ENCODE measurements at places on chromosomes 13 and 19.

GRCh38 chr19:50311723-50312635, 17.2 kb downstream of the KCNC3 start:
- no peak for DNase-seq

DNA sequence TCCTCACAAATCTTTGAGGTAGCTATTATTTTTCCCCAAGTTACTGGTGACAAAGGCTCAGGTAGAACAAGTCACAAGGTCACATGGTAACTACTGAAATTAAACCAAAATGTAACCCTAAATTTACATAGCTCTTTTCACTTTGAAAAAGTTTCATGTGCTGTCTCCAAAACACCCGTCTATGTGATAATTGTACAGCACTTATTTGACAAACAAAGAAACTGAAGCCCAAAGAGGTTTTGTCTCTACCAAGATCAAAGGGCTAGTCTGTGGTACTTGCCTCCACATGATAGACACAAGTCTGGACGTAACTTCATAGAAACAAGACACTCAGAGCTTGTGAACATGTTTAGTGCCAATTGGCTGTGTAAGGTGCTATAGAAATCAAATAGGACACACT, 108.3 kb downstream of the SACS start:
- no peak for DNase-seq

DNA sequence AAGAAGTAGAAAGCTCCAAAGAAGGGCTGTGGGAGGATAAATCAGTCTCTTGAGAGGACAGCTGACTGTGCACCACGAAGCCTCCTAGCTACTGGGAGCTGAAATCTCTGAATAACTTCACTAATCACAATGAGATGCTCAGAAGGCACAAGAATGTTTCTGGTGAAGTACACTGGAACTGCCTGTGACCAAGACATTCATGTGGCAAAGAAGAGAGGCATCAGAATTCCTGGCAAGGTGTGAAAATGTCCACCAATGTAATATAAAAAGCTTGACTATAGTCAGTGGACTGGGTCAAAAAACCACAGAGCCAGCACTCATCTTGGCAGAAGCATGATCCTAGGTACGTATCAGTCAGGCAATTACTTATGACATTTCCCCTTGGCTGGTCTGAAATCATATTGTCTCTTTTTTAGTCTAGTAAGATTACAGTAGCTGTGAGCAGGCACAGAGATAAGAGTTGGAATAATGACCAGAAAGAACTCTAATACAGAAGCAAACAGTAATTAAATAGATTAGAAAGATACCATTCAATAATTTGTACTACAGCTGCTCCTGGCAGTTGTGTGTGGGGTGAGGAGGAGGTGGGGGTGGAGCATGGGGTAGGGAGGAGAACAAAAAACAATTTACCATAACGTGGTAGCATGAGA, 434.7 kb downstream of the DIAPH3 start:
- no peak for DNase-seq

- no peak for DNase-seq
Observed at GRCh38 chr19:8131517-8131916, 17.9 kb downstream of the FBN3 start.

DNA sequence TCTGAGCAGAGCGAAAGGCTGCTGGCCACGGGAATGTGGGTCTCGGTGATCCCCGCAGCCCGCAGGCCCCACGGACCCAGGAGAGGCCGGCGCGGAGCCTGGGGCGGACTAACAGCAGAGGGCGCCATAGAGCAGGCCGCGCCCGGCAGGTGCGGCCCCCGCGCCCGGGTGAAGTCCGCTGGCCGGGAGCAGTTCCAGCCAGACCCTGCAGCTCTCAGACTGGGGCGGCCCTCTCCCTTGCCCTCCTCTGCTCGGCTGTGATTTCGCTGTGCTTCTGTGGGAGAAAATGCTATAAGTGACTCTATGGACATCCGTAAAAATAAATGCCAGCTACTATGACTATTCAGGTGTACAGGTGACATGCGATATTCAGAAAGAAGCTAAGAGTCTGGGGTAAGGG, 37.7 kb downstream of the GSX1 start:
- DNase-seq: peak; percentile 23

DNA sequence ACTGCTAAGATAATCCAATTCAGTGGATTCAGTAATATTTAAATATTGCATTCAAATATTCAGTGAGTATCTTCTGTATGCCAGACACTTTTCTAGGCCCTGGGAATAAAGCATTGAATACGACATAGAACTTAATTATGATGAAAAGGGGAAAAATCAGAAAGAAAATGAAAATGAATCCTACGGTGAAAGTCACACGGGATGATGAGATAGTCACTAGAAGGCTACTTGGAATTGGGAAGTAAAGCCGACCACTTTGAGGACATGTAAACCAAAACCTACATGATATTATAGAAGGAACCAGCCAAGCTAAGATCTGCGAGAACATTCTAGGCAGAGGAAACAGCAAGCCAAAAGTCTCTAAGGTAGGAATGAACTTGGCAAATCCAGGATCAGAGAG, 10.1 kb downstream of the DPY19L3 start:
- no peak for DNase-seq

GRCh38 chr19:50495020-50495531, 15.9 kb downstream of the JOSD2 start:
- DNase-seq: no peak

- no peak for DNase-seq
Observed at GRCh38 chr19:44684892-44685863, 13.8 kb upstream of the CEACAM16 start.

GRCh38 chr13:98506728-98507230, 70.1 kb downstream of the STK24 start:
- no peak for DNase-seq

- no peak for DNase-seq
Observed at GRCh38 chr19:50818859-50819472, 4.6 kb downstream of the KLK1 start.

GRCh38 chr13:27138457-27139093, 33.0 kb downstream of the USP12 start:
- DNase-seq: no peak

- DNase-seq: no peak
Observed at GRCh38 chr13:80419416-80419815, 78.5 kb upstream of the SPRY2 start.

GRCh38 chr13:53058065-53058679, 29.6 kb downstream of the OLFM4 start:
- no peak for DNase-seq

GRCh38 chr13:73991384-73991783, 142.8 kb downstream of the KLF12 start:
- no peak for DNase-seq

GRCh38 chr13:99896369-99897075, 75.0 kb downstream of the ZIC5 start:
- no peak for DNase-seq

DNA sequence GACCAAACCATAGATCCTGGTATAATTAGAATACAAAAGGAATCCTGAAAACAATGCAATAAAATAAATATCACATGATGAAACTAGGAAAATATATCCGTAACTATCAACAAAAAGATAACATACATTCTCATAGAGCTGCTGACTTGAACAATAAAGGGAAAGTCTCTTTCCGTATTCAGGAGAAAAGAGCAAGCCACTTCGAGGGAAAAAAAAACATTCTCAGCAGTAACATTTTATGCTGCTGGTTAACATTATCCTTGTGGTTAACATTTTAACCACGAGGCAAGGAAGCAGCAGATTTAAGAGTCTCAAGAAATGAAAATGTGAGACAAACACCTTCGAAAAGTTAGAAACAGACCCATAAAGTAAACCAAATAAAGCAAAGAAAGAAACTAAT, 25.8 kb downstream of the NALCN start:
- no peak for DNase-seq

GRCh38 chr19:6531956-6532243, 1.1 kb downstream of the TNFSF9 start:
- no peak for DNase-seq

- DNase-seq: no peak
Observed at GRCh38 chr13:21897161-21897560, 226.3 kb downstream of the FGF9 start.

DNA sequence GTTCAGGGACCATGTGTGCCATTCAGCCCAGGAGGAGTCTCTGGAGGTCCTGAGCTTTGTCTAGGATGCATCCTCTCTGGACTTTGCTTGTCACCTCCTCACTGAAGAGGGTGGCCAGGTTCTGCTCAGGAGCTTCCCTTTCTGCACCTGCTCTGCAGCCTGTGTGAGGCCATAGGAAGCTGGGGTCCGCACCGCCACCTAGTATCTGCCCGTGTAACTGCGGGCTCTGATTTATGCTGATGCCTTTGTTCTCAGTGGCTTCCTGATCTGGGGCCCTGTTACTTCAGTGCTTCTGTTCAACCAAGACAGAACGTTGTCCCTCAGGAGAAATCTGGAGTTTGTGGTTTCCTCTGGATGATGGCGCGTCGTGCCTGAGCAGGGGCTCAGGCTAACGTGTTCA, 15.5 kb downstream of the ZNF610 start:
- DNase-seq: no peak

DNA sequence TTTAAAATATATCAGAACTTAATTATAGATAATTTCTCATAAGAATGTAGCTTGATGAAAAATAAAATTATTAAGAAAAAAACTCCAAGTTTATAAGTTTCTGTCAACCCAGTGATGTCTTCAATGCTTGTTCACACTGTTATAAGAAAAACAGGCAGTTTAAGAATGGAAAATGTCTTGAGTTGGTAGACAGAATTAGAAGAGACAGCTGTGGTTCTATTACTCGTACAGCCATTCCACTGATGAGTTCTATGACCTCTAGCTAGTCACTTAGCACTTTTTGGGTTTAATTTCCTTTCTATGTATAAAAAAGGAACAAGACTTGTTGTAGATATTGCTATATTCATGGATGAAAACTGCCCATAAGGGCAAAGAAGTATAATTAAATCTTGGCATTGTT, 1013.1 kb upstream of the ATXN8OS start:
- DNase-seq: no peak

DNA sequence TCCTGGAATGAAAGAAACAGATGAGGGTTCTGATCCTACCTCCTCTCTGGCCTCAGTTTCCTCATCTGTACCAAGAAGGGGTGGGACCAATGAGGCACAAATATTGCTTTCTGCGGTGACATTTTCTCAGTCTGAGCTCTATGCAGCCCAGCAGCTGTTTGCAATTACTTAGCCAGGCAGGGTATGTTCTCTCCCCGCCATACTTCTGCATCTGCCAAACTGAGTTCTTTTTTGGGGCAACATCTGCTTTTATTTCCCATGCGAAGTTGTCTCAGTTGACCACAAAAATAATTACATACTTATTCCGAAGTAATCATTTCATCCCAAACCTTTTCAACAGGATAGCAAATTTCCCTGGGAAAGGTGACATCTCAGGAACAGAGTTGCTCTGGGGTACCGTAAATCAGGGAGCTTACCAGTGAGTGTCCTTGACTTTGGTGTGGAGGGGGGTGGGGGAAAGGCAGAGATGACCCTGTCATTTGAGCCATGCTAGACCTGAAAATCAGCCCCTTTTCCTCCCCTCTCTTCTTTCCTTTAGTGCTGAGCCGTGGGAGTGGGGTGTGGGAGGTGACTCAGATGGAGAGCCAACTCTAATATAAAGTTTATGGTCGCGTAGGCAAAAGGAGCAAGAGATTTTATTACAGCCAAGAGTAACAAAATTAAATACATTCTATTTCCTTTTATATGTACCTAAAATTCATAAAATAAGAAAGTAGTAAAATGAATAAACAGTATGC, 165.7 kb upstream of the KL start:
- no peak for DNase-seq

GRCh38 chr19:18946918-18947317, 5.9 kb upstream of the HOMER3 start:
- no peak for DNase-seq

GRCh38 chr13:31749929-31750328, 10.6 kb downstream of the RXFP2 start:
- DNase-seq: no peak

- DNase-seq: no peak
Observed at GRCh38 chr13:40148101-40148500, 492.6 kb downstream of the COG6 start.

- no peak for DNase-seq
Observed at GRCh38 chr13:39867807-39868206, 212.3 kb downstream of the COG6 start.

GRCh38 chr19:2543463-2544442, 67.8 kb downstream of the GADD45B start:
- peak; percentile 86 for DNase-seq

- no peak for DNase-seq
Observed at GRCh38 chr13:61202042-61202441, 213.6 kb downstream of the PCDH20 start.

DNA sequence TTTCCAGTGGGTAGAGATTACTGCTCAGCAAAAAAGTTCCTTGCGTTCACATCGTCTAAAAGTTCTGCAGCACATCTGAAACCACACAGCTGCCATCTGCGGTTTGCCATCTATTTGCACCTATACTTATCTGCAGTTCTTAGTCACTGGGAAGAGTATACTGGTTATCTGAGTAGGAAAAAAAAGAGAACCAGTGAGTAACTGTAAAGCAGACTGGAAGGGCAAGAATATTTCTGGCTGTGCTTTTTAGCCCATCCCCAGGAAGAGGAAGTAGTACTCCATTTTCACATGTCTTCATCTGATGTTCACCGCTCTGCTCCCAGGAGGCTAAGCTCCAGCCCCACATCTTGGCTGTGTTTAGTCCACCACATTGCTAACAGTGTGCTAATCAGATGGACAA, 35.6 kb downstream of the EFNB2 start:
- DNase-seq: no peak

DNA sequence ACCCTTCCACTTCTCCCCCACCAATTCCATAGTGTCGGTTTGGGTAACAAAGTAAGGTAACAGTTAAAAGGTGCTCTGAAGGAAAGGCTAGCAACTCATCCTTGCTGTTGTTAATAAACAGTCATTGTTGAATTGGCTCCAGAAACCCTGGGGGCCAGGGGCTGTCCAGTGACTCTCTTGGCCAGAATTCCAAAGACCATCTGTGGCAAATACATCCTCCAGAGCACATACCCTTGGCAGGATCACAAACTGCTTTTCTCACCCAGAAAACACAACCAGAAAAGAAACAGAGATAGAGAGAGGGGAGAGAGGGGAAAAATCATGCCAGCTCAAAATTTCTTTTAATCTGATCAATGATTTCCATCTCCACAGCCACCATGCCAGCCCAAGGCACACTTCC, 22.1 kb downstream of the CACNA1A start:
- no peak for DNase-seq

DNA sequence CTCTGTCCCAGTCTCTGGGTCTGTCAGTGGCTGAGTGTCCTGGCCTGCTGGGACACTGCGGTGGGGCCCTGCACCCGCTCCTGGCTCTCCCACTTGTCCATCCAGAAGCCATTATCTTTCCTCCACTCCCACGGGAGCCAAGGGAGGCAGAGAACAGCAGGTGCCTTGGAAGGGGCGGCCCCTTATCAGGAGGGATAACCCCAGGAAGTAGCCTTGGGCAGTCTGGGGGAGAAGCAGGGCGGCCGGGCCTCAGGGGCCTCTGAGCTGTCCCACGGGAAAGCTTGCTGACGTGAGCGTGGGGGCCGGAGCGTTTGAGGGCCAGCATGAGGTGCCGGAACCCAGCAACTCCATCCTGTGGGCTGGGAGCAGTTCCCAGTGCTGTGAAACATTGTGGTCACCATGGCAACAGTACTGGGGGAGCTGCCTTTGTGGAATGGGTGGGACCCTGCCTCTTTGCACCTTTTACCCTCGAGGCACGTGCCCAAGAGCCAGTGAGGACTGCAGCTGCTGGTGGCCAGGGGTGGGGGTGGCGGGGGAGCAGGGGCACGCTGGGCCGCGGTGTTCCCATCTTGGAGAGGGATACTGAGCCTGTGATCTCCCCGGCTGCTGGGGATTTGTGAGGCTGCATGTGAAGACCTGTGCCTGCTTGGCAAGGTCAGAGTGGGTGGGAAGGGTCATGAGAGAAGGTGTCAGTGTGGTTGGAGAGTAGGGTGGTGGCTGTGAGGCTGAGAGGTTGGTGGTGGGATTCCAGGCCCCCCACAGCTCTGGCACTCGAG, 20.9 kb downstream of the KLHL26 start:
- no peak for DNase-seq

GRCh38 chr19:11304936-11305335, 9.0 kb downstream of the TSPAN16 start:
- no peak for DNase-seq
